ENCODE measurements at places on chromosomes 3 and 15.

DNA sequence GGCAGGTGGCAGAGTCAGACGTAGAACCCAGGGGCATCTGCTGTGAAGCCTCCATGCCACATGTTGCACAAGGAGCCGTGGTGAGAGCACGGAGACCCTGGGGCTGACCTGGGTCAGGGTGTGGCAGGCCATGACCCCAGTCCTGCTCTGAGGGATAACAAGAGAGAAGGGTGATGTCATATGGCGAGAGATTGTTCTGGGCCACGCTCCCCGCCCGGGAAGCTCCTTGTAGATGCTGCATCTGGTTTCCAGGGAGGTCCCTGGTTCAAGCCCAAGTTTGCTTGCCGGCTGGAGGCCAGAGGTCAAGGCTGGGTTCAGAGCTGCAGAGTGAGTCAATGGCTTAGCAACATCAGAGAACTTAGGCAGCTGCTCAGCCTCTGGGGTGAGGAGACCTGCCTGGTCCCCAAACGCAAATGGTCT is 17.3 kb downstream of the FGD5 start:
- DNase-seq, result no peak

DNA sequence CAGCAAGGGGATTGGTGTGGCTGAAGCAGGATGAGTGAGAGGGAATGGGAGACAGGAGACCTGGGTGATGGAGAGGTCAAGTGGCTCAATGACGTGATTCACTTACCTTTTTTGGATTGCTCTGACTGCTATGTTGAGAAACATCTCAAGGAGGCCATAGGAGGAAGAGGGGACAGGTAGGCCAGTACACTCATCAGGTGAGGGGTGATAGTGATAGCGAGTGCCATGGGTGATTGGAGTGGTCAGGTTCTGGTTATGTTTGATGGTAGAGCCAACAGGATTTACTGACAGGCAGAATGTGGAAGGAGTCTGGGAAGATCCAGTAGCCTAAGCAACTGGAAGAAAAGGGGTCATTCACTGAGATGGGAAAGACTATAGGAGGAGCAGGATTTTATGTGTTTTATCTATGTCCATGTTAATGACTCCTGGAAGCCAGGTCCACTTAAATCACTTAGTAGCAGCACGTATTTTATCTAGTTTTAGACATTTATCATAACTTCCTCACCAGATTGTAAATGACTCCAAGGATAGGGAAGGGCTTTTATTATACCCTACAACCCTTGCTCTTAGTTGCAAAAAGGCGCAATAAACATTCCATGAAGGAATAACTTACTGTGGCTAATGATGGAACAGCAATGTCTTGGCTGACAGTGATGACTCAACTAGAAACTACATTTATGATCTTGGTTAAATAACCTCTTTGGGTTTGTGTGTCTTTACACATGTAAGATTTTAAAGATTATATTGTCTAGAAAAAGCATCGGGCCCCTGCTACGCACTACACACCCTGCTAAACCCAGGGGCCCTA is 119.8 kb upstream of the RNF7 start:
- no peak for DNase-seq

DNA sequence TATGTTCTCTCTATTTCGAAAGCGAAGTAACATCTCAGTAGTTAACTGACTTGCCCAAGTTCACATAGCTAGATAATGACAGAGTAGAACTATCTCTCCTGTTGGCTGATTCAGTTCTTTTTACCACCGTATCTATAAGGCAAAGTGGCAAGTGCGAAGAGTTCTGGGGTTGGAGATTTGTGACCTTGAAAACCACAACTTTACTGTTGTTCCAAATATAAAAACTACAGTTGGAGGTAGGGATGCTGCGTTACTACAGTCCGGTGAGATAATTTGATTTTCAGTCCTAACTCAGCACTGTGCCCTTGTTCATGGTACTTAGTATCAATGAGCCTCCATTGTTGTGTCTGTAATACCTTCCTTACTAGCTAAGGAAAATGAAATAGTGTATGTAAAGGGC is 71.2 kb upstream of the GOLGA8B start:
- DNase-seq, result no peak

DNA sequence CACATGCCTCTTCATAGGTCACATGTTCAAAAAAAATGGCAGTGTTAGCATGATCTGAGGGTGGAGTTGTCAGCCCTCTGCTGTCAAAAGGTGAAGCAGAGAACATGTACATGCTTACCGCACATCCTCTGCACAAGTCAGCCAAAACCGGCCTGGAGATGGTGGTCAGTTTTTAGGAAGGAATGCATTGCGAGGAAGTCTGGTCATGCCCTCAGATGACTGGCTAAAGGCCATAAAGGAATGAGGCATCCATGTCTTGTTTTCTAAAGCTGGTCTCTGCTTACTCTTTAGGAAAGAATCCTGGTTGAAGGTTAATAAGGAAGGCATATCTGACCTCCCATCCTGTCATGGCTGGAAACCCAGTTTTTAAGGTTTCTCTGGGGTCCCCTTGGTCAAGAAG is 292.0 kb upstream of the CCDC54 start:
- DNase-seq, result no peak

DNA sequence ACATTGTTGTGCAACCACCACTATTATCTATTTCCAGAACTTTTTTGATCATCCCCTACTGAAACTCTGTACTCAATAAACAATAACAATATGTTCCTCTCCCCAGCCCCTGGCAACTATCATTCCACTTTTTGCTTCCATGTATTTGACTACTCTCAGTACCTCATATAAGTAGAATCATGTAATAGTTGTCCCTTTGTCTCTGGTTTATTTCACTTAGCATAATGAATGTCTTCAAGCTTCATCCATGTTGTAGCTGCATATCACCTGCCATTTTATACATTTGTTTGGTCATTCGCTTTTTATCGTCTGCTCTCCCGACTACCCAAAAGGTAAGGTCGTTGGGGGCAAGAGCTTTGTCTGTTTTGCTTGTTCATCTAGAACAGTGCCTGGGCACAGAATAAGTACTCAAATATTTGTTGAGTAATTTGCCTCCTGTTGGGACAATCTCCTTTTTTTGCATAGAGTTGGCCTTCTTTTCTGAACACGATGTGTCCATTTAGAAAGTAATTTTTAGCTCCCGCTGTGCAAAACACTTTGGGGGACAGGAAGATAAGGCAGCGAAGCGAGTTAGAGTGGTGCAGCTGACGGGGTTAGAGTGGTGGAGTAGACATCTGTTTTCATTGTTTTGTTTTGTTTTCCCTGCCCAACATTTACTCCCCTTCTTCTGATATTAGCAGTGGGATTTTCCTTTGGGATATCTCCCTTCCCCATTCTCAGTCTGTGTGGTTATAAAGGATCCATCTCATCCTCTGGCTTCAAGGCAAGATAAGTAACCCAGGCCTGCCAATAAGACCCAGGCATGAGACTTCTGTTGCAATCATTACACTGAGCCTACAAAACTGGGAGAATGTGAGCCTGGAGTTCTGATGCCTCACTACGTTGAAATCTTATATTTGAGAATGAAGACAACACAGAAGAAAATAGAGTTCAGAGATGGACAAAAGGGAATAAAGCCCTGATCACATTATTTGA is 83.4 kb upstream of the RNU6-1 start:
- DNase-seq, result no peak
